ENCODE measurements at places on chromosomes 6 and 20. TPM values are rescaled to one million over a fixed set of nuclear protein-coding genes. Genes with fewer than 3 reads are reported as not detected.

C6orf163 gene
- total RNA-seq = 0.13 TPM

VSX1 gene
- total RNA-seq = not detected

MMP24 gene
- total RNA-seq = not detected

CDH26 gene
- not detected for total RNA-seq

PRELID3B gene
- total RNA-seq = 29.8 TPM

PFDN6 gene
- 47.4 TPM for total RNA-seq

EYS gene
- not detected for total RNA-seq

GMPR gene
- 3.4 TPM for total RNA-seq

EPB41L1 gene
- total RNA-seq = 17.6 TPM

NKX2-2 gene
- total RNA-seq = not detected

DEFB129 gene
- total RNA-seq = not detected

C4B gene
- 0.39 TPM for total RNA-seq

RPL7L1 gene
- 121 TPM for total RNA-seq

WFDC12 gene
- total RNA-seq = not detected

GNAS-AS1 gene
- total RNA-seq = 0.72 TPM

PLA2G7 gene
- 0.13 TPM for total RNA-seq

PKIG gene
- total RNA-seq = 65.7 TPM

GGTLC1 gene
- not detected for total RNA-seq

SMLR1 gene
- not detected for total RNA-seq

Data from epithelial cell of alveolus of lung (primary cell).